GM04503 (cell line): ENCODE measurements at places on chromosomes 5 and 9.
A peak's percentile ranks its signal among the peaks of the same experiment; 100 is the strongest.

DNA sequence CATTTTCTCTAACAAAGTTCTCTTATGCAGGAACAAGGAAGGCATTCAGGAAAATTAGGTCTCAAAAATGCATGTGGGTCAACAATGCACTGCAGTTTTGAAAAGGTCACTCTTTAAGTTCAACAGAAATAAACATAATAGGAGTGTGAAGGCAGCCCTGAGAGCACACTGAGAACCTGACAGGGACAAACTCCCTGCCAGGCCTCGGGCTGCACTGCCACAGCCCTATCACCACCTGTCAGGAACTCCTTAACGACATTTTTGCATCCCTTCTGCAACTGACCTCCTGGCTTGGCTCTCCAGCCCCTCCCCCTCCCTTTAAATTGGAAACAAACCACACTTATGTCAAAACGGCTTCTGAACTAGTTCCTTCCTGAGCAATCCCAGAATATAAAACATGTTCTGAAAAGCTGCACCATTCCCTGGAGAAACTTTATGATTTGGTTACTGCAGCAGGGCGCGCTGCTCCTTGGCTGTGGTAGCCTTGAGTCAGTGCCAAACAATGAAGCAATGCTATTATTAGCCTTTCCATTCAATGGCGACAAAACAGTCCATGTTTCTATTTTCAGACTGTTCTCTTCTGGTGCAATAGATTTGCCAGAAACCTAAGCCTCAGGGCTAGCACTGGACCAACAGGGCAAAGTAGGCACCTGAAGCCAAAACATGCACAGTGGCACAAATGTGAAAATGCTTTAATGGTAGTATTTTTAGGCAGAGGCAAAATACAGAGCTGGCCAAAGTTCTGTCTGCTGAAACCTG lies 160.1 kb upstream of the ZNF608 start:
- DNase-seq, result peak; percentile 35

DNA sequence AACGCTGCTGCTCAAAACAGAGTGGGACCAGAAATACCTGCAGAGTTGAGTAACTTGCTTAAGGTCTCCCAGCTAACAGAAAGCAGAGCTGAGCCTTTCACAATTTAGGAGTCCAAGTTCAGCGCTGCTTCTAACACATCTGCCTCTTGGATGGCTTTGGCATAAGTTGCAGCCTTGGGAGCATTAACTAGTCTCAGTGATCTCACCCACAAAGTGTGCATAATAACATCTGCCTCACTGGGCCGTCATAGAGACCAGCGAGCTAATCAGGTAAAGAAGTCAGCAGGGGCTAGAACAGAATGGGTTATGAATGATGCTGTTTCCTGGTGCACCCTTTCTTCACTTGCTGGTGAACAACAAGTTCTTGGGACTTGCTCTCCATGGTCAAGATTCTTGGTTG lies 36.5 kb downstream of the WWC1 start:
- peak; percentile 36 for DNase-seq

DNA sequence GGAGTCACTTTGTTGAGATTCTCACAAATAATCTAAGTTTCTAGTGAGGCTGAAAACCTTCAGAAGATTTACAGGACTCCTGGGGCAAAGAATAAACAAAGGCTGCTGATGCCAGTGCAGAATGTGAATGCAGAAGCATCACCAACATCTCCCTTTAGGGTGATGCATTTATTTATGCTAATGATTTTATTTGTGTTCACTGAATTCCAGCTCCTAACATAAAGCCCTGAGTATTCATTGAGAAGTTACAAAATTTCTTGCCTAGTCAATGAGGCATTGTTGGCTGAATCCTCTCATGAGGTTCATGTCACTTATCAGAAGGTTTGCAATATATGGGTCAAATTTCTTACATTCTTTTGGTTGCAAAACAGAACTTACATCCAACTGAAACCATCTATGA lies 70.0 kb downstream of the GRIN3A start:
- DNase-seq, result no peak

DNA sequence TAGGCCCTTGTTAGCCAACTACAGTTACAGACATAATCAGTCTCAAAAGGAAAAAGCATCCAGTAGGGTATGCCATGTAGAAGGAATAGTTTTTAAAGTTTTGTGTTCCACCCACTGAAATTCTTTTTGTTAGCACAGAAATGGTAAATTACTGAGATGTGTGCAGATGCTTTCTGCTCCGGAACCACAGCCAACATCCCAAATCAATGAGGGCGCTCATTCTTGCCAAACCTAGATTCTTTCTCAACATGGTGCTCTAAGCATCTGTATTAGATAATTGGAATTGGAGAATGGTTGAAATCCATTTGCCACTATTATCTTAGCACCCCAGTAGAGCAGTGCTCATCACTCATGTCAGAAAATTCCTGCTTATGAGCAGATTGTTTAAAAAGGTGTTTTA lies 127.8 kb downstream of the SEC61B start:
- DNase-seq, result no peak

DNA sequence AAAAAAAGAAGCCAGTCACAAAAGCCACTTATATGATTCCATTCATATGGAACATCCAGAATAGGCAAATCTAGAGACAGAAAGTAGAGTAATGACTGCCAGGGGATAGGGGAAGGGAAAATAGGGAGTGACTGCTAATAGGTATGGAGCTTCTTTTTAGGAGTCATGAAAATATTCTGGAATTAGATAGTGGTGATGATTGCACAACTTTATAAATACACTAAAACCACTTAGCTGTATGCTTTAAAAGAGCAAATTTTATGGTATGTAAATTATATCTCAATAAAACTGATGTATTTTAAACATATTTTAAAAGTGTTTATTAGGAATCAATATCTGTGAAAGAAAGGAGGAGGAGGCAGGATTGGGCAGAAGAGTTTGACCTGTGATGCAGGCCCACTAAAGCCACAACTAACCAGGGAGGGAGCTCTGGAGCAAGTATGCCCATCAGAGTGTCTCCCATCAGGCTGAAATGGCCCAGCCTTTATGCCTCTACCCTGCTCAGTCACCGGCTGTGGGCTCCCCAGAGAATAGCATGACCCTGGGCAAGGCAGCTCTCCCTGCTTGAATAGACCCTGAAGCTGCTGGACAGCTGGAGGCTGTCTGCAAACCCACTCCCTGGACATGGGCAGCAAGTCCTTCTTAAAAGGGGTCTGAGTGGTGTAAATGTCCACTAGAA lies 96.0 kb upstream of the SLC44A1 start:
- DNase-seq, result no peak

- no peak for DNase-seq
Observed at GRCh38 chr9:124710766-124711165, 60.3 kb downstream of the NR6A1 start.

DNA sequence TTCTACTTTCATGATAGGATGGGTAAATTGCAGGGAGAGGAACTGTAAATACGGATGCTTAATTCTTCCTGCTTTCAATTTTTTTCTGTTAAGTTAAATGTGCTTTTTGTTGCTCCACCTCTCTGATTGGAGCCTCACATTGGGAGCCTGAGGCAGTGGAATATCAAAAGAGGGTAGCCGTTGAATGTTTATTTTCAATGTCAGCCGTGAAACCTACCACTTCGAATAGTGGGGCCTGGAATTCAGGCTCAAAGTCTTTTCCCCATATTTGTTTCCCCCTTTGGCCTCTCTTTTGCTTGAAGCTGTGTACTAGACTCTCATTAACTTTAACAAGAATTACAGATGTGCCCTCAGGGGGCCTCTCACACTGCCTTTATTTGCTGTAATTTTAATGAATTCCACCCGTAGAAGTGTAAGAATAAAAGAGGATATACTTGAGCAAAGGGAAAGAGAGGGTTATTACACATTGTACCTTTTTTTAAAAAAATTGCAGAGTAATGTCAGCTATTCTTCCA lies 29.0 kb downstream of the PSAT1 start:
- no peak for DNase-seq

DNA sequence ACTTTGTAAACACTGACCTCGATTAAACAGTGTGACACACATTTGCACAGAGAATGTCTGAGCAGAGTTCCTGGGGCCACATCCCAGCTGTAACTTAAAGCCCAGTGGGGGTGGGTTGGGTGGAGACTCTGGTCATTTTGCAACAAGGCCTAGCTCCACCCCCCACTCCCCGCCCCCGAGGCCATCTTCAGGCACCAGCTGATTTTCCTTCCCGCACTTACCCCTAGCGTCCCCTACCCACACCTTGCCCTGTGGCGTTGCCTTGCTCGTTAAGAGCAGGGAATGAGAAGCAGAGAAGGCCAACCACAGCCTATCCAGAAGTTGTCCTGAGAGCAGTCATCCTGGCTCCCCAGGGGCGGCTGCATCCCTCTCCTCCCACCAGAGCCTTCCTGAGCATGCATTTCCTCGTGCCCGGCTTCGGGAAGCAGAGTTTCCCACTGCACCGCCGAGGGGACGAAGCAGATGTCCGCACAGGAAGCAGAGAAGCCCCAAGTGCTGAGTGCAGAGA lies 101.7 kb upstream of the SARDH start:
- DNase-seq, result no peak

DNA sequence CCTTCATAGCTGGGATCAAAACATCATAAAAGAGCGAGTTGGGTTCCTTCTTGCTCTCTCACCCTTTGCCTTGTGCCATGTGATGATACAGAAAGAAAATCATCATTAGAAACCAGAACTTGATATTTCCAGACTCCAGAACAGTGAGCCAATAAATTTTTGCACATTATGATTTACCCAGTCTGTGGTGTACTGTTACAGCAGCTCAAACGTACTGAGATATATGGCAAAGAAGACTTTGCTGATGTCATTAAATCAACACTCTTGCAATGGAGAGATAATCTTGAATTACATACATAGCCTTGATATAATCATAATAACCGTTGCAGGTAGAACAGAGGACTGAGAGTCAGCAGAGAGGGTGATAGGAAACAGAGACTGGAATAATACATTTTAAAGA lies 1271.6 kb downstream of the CDH12 start:
- DNase-seq, result no peak

DNA sequence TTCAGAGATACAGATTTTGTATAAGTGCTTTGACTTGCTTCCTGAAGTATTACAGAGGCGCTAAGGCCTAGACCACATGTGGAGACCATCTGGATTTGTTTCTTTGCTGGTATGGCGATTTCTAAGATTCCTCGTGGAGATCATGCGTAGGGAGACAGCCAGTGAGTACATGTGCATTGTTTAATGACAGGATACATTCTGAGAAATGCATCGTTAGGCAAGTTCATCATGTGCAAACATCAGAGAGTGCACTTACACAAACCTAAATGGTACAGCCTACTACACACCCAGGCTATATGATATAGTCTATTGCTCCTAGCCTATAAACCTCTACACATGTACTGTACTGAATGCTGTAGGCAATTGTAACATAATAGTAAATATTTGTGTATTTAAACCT lies 16.5 kb upstream of the CEP120 start:
- DNase-seq, result no peak

GRCh38 chr5:80250801-80251200 lies 5.0 kb downstream of the SERINC5 start:
- no peak for DNase-seq

GRCh38 chr5:59169081-59169767 lies 586.3 kb downstream of the RAB3C start:
- DNase-seq, result no peak

- no peak for DNase-seq
Observed at GRCh38 chr5:73911761-73912393, 285.9 kb downstream of the ARHGEF28 start.
